HFFc6 (cell line): ENCODE measurements at places on chromosomes 2 and 18.
A peak's percentile ranks its signal among the peaks of the same experiment; 100 is the strongest.

DNA sequence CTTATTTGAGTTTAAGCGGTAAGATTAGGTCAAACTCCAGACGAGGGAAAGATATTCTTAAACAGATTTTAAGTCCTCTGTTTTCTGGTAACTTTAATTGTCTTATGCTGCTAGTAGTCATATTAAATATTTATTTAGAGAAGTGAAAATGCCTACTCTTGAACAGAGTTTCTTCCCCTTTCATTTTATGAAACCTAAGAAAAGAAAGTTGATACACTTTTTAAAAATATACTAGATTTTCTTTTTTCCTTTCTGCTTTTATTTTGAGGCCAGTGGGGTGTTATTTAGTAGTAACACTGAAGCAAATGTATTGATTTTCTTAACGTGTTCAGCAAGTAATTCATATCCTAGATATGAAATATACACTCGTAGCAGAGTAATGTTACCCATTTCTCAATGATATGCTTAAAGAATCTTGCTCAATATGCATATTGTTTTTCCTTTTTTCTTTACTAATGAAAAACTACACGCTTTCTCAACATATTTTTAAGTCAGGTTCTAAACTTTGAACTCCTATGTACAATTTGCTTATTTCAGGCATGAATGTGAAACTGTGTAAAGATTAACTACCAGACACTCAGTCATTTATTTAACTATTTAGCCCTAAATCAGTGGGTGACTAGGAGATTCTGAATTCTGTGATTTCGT is 691 bp downstream of the KYNU start:
- no peak for DNase-seq

DNA sequence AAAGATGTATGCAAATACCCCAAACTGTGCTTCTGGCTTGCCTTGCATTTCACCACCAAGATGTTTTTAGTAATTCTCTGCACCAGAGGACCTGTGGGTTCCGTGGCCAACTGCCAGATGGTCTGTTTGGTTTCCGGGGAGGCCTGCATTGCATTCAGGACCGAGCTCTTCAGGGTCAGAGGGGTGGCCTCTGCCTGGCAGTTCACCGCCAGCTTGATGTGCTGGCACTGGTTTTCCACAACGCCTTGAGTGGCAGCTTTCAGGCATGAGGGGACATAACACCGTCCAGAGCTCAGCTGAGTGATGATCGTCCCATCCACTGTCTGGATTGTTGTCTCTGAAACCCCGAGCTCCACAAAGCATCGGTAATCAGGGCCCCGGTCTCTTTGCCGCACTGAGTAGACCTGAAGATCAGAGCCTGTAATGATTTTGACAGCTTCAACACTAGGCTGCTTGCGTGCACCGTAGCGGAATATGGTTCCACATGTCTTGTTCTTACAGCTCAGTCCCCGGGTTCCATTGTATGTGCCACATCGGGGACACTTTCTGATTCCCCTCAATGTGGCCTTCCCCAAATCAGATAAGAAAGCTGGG is 9.4 kb downstream of the C2orf42 start:
- no peak for DNase-seq

DNA sequence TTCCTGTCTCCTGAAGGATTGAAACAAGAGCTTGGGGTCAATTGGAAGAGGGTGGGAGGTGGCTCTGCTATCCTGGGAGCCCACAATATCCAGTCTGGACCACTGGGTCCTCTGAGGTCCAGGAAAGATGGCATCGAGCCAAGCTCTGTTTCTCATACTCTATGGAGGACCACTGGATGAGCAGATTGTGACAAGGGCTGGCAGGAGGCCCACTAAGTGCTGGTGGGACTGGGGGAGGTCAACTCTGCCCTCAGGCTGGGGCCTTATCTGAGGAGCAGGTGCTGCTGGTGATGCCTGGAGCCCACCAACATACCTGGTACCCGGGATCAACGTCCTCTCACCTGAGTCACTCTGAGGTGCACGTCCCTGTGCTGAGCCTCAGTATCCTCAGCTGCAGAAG is 142.4 kb downstream of the NDUFA10 start:
- DNase-seq, result no peak

GRCh38 chr2:235944591-235944990 is 223.6 kb downstream of the GBX2 start:
- no peak for DNase-seq

DNA sequence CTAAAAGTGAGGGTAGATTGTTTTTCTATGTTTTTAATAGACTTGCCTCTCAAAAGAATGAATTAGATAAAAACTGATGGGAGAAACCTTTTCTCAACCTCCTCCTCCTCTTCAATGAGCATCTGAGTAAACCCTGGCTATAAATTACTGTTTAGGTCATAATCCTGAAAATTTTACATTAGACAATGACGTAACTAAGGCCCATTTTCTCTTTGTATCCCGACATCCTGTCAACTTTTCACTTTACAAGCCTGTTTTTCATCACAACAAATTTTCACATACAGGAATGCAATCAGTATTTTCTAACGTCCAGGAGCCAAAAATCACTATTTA is 1.3 kb downstream of the SPIRE1 start:
- DNase-seq, result no peak

GRCh38 chr2:136468799-136469369 is 296.5 kb upstream of the THSD7B start:
- DNase-seq, result no peak

GRCh38 chr18:62037989-62038778 is 145.4 kb upstream of the RNF152 start:
- DNase-seq, result peak; percentile 27

- DNase-seq, result no peak
Measured at GRCh38 chr18:8504880-8505435, 104.3 kb upstream of the RAB12 start.

DNA sequence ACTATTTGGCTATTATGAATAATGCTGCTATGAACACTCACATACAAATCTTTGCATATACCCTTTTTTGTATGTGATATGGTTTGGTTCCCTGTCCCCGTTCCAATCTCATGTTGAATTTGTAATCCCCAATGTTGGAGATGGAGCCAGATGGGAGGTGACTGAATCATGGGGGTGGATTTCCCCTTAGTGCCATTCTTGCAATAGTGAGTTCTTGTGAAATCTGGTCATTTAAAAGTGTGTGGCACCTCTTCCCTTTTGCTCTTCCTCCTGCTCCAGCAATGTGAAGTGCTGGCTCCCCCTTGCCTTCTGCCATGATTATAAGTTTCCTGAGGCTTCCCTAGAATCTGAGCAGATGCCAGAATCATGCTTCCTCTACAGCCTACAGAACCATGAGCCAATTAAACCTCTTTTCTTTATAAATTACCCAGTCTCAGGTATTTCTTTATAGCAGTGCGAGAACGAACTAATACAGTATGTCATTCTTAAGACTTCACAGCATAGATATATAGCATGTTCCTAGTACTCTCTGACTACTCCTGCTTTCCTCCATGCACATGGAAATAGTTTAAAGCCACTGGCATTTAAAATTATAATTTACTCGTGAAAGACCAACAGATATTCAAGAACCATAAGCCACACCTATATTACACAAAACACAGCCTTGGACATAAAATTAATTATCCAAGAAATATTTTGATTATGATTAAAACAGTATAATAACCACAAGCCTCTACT is 75.2 kb downstream of the COBLL1 start:
- DNase-seq, result no peak

DNA sequence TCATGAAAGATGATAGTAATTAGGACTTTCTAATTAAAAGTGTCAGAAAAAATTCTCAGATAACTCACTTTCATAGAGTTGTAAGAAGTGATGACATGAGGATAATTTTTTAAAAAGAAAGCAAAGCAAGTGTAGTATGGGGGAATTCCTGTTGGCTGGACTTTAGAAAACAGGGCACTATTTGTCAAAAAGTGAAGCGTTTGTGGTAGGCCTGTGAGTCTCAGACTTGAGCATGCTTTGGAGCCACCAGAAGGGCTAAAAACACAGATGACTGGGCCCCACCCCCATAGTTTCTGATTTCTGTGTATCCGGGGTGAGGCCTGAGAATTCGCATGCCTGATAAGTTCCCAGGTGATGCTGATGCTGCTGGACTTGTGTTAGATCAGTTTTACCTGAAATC is 222.6 kb upstream of the LRRTM1 start:
- DNase-seq, result no peak

DNA sequence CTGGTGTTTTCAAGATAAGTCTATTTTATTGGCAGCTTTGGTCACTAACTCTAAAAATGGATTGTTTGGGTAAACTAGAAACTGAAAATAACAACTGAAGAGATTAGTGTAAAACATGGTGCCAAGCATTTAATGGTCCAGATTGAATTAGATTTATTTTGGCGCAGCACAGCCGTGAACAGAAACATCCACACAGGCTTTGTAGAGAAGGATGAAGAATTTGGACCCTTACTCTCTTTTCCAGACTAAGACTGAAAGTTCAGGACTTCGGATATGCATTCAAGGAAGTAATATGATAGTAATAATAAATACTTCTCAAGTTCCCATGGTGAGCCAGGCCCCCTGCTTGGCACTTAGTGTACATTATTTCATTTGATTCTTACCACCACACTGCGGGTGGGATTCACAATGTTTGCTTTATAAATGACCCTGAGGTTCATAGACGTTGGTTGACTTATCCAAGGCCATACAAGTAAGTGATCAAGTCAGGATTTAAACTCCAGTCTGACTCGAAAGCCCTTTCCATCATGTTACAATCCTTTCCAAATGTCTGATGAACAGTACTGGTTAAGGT is 54.2 kb upstream of the ITGB6 start:
- DNase-seq, result no peak

- DNase-seq, result no peak
Measured at GRCh38 chr2:119455066-119455718, 23.5 kb downstream of the TMEM37 start.

DNA sequence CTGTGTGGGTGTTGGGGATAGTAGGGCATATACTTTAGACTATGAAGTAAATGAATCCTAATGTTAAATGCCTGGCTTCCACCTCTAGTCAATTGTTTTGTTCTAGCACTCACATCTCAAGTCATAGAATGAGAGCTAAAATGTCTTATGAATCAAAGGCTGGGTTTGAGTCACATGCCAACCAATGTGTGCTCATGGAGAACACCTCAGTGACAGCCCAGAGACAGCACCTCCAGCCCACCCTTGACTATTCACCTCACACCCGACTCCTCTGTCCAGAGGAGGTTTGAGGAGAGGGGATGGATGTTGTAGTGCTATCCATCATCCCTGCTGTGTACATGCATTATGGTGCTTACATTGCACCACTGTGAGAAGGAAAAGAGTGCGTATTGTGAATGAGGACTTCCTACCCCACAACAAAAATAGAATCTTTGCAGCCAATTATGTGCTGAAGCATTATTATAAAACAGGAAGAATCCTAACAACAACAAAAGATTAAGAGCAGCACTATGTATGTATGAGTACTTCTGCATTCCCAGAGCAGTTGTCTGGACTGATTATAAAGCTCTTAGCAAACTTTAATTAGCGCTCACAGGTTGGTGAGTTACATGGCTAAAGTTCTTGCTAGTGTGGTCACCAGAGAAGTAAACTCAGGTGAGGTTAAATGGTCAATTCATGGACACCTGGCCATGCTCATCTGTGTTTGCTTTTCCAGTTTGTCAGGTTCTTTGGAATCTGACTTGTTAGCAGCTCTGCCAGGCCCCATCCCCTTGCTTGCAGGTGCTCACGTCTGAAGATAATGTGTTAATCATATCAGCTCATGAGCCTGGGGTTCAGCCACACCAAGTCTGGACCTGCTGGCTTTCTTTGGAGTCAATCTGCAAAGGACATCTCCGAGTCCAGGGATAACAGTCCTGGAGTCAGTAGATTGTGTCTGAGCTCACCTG is 55.3 kb upstream of the NABP1 start:
- DNase-seq, result no peak

- DNase-seq, result no peak
Measured at GRCh38 chr18:37328946-37329719, 236.5 kb downstream of the CELF4 start.

DNA sequence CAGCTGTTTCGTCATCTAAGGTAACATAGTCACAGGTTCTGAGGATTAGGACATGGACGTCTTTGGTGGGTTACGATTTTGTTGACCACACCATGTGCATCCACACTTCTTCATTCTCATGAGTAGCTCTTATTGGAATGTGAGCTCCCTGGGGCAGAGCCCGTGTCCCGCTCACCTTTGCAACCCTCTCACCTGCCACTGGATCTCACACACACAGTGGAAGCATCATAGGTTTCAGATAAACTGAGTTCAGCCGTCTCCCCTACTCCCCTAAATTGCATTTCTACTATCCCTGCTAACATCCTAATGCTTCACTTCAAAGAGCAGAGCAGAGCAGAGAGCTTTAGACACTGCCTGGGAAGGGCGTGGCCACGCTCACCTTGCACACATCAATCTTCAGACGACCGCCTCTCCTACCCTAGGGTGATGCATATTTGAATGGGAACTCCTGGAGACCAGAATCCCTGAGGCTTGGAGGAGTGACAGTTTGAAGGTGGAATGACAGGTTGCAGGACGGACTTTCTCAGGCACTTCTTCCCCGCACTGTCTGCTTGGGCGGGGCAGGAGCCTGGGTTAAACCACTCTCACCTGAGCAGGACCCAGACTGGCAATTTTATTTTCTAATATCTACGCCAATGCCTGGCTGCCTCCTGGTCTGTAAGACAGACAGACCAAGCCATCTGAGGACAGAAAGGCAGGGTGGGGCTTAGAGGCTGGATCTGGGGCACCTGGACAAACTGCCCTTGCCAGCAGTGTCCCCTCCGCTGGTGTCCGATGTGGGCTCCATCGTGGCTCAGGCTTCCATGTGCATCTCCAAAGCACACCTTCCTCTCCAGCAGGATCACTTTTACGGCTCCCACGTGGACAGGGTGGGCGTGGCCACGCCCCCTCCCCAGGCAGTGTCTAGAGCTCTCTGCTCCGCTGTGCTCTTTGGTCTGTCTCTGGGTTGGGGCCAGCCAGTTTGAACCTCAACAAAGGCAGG is 229.5 kb upstream of the COPS8 start:
- DNase-seq, result no peak

DNA sequence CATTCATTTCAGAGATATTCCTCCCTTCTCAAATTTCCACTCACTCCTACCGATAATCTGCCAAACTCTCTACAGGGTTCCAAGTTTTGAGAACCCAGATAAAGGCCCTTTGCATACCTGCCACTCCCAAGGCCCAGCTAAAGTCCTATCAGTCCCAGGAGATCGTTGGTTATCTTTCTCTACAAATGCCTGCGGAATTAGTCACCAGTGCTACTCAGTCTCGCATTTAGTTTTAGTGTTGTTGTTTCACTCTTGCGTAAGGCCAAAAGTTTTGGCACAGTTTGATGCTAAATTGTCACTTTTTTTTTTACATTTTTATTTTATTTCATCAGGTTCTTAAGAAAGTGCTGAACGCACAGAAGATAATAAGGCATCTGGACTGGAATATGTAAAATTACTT is 29.2 kb upstream of the SETBP1 start:
- peak; percentile 33 for DNase-seq
